ENCODE measurements at places on chromosomes 12 and 14. TPM values are rescaled to one million over a fixed set of nuclear protein-coding genes. Genes with fewer than 3 reads are reported as not detected.

Gene IL31
- not detected for total RNA-seq

Gene SELPLG
- total RNA-seq, result 2.7 TPM

Gene TIMELESS
- total RNA-seq, result 6.8 TPM

Gene KCNH3
- total RNA-seq, result 0.15 TPM

DNA sequence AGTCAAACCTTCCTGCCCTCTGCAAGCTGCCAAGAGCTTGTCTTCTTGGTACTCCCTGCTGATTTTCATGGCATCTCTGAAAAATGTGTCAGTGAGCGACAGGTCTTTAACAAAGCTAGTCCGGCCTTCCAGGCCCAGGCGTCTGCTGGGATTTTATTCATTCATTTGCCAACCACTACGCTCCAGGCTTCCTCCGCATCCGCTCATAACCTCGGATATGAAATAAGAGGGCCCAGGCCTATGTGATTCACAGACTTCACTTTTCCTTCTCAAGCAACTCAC lies 13.8 kb downstream of the TSPAN9 start:
- DNase-seq, result no peak

- DNase-seq, result no peak
Observed at GRCh38 chr12:128976120-128976738, 123.0 kb downstream of the GLT1D1 start.

GRCh38 chr14:90894241-90894640 lies 78.0 kb upstream of the TTC7B start:
- no peak for DNase-seq

- DNase-seq, result no peak
Observed at GRCh38 chr12:85348779-85349178, 68.8 kb downstream of the ALX1 start.

DNA sequence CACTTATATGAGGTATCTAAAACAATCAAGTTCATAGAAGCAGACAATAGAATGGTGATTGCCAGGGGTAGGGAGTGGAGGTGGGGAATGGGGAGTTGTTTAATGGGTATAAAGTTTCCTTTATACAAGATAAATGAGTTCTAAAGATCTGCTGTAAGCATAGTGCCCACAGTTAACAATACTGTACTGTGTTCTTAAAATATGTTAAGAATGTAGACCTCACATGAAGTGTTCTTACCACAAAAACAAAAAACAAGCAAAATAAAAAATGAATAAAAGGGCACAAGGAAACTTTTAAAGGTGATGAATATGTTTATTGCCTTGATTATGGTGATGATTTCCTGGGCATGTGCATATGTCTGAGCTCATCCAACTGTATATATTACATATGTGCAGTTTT lies 211.8 kb downstream of the MSRB3 start:
- DNase-seq, result no peak

GRCh38 chr12:130713581-130713991 lies 2.5 kb downstream of the RIMBP2 start:
- DNase-seq, result no peak

DNA sequence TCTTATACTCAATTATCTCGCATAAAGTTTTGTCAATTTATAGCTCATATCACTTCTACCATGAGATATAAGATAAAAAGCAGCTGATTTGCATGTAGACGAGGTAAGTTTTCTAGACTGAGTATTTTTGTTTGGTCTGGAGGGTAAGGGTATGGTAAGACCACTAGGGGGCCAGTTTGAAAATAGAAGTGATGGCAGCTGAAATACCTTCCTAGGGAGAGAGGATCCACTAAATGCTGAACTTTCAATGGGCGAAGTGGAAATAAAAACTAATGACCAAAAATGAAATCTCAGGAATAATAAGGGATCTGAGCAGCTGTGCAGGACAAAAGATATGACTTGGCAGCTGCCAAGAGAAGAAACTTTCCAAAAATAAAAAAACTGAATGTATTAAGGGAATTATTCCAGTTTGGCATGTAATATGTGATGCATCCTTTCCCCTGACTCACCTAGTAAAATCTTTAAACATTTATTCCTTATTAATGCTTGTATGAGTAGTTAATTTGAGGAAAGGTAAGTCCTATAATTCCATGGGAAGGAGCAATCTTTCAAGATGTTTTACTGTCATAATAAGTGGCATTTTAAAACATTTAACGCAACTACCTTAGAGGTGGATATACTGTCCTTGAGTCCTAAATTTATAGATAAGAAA lies 754.5 kb downstream of the C12orf50 start:
- DNase-seq, result no peak

GRCh38 chr12:19850346-19851065 lies 411.2 kb downstream of the AEBP2 start:
- DNase-seq, result no peak
